Stimulated activated CD4-positive, alpha-beta T cell treated with anti-CD3 and anti-CD28 coated beads, Interleukin-15, amount 100 ng/mL, for 1 hour (primary cell): ENCODE measurements at places on chromosomes 5 and 9.

- no peak for DNase-seq
These were observed 65.2 kb downstream of the RAPGEF1 start for GRCh38 chr9:131674425-131675421.

DNA sequence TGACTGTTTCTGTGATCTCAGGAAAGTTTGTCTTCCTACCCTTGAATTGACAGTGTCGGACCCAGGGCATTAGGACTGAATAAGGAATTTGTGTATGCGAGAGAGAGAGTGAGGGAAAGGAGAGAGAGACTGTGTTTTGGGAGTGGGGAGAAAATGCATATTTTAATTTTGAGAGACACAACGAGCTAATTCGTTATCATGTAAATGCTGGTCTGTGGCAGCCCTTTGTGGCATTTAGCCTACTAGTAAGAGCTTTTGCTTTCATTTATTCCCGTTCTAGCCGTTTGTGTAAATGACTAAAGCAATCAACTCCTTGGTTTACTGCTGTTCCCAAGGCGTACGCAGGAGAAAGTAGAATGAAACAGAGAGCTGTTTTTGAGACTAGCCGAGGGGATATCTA is 79.8 kb upstream of the MAMDC2 start:
- no peak for DNase-seq

DNA sequence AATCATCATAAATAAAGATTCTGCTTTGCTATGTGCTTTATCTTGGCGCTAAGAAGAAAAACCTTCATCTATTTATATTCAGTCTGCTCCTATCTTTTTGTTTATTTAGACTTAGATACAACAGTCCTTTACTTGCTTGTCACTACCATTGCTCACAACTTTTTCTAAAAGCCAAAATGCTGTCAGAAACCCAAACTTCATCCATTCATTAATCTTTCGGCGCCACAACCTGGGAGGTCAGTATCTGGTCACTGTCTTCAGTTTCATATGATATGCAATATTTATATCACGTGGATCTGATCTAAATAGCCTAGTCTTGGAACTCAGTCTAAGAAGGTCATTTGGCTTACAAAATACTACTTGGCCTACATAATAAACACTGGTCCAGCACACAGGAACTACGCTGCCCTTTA is 159.3 kb upstream of the TARS1 start:
- DNase-seq, result no peak

- DNase-seq, result peak; percentile 34
These were observed at the start of gene GPR150 for GRCh38 chr5:95620030-95620869. Gene GPR150 (plus strand): TSS chr5:95620087. CDS start chr5:95620276, 189 bp downstream.

- no peak for DNase-seq
These were observed 41.8 kb downstream of the CSF2 start for GRCh38 chr5:132115375-132115774.

DNA sequence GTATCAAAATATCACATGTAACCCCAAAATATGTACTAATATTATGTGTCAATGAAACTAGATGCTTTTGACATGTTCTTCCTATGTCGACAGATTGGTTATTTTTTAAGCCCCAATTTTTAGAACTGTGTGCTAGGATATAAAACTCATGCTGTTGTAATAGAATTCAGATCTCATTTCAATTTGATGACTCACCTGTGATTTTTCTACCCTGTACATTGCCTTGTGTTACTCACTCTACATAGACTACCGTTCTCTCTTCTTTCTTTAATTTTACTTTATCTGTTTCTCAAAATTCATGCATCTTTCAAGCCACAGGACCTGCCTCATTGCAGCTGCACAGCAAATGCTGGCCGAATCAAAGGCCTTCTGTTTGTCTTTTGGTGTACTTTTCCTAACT is 284.5 kb downstream of the MAT2B start:
- DNase-seq, result no peak

GRCh38 chr5:132238901-132239500 is 11.3 kb upstream of the P4HA2 start:
- no peak for DNase-seq

DNA sequence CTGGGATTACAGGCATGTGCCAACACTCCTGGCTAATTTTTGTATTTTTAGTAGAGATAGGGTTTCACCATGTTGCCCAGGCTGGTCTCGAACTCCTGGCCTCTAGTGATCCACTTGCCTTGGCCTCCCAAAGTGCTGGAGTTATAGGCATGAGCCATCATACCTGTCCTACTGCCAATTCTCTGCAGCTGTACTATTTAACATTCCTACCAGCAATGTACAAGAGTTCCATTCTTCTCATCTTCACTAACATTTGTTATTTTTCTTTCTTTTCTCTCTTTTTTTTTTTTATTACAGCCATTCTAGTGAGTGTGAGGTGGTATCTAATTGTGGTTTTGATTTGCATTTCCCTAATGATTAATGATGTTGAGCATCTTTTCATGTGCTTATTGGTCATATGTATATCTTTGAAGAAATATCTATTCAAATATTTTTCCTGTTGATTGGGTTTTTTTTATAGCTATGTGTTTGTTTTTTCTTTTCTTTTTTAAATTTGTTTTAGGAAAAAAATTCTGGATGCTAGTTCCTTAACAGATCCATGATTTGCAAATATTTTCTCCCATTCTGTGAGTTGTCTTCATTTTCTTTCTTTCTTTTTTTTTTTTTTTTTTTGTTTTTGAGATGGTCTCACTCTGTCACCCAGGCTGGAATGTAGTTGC is 17.4 kb downstream of the ANKHD1 start:
- DNase-seq, result no peak

- no peak for DNase-seq
These were observed 189.3 kb upstream of the CTNND2 start for GRCh38 chr5:12093586-12093985.

DNA sequence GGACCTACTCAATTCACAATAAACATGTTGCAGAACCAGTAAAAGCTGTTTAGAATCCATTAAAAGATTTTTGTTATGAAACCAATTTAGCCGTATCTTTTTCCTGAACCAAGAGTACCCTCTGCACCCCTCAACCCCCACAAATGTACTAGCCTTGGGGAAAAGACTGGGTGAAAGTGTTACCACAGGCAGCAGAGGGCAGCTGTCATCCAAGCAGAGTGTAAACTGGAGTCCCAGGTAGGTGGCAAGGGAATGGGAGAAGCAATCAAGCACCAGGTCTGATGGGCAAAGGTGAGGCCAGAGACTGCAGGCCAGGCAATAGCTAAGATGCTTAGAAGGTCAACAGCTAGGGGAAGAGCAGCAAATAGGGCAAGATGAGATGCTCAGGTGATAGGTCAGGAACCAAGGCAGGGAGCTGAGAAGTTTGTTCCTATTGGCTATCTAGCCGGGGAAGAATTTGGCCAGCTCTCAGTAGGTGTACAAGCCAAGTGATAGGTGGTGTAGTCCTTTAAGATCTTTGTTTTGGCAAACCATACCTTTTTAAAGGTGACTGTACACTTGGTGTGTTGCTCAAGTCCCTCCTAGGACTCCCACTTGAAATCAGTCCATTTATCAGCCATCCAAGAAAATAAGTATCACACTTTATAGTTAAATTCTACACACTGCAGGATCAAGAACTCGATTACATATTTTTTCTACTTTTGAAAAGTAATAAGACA is 77.8 kb upstream of the CCDC112 start:
- DNase-seq, result no peak

- DNase-seq, result no peak
These were observed 227.3 kb upstream of the CDH18 start for GRCh38 chr5:20215257-20215656.

- DNase-seq, result no peak
These were observed 1.5 kb downstream of the SPAAR start for GRCh38 chr9:35910613-35911359.

- DNase-seq, result no peak
These were observed 55.0 kb downstream of the PAPPA start for GRCh38 chr9:116208417-116209232.

GRCh38 chr9:97847474-97848214 is 5.4 kb upstream of the FOXE1 start:
- no peak for DNase-seq

- DNase-seq, result no peak
These were observed 16.4 kb upstream of the GADD45G start for GRCh38 chr9:89588271-89588879.

DNA sequence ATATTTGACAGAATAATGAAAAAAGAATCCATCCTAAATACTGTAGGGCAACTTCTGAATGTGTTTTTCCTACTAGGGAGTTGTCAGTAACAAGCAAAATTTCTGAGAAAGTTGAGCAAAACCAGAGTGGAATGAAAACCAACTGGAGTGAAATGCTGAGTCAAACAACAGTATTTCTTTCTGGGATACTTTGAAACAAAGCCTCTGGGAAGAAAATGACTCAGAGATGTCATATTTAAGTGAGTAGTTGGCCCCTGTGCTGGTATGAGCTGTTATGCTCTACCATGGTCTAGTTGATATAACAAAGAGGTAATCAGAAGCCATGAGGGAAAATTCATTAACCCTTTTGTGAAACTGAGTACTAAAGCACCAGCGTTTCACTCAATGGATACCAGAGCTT is 372.1 kb upstream of the C9orf72 start:
- no peak for DNase-seq

DNA sequence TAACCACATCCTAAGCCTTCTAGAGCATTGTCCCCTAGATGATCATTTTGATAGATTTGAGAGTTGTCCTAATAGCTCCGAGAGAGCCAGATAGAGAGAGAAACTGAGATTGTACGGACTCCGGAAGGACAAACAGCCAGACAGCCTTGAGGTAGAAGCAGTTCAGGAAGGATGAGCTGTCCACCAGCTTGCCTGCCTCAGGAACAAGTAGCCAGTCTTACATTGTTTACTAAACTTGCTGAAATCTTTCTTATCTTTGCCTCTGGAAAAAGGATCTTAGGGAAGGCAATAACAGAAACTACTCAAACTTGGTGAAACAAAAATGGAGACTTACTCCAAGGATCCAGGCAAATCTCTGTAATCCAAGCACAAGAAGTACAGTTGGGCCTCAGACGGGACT is 39.0 kb upstream of the SAP30L start:
- no peak for DNase-seq

GRCh38 chr5:147822686-147823491 is 8.6 kb downstream of the SPINK1 start:
- DNase-seq, result no peak

GRCh38 chr5:134289509-134290113 is 63.7 kb upstream of the PPP2CA start:
- no peak for DNase-seq

- no peak for DNase-seq
These were observed 977.9 kb upstream of the NUDT12 start for GRCh38 chr5:104540448-104540847.

DNA sequence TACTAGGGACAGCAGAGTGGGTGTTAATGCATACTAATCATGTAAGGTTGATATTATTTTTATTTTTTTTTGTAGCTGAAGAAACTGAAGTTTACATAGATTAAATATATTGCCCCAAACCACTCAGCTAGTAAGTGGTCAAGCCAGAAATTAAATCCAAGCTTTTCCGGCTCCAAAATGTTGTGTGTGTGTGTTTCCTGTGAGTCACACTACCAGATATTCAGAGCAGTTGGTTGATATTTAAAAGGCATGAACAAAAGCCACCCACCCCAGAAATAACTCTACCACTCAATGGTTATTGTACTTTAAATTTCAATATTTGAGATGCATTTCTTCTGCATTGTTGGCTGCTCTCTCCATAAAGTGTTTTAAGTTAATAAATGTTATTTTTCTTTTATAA is 29.5 kb downstream of the KCNN2 start:
- no peak for DNase-seq

GRCh38 chr9:89442501-89442978 is 55.4 kb downstream of the SEMA4D start:
- DNase-seq, result no peak

GRCh38 chr9:136482046-136482792 is 621 bp downstream of the SEC16A start:
- DNase-seq, result no peak

DNA sequence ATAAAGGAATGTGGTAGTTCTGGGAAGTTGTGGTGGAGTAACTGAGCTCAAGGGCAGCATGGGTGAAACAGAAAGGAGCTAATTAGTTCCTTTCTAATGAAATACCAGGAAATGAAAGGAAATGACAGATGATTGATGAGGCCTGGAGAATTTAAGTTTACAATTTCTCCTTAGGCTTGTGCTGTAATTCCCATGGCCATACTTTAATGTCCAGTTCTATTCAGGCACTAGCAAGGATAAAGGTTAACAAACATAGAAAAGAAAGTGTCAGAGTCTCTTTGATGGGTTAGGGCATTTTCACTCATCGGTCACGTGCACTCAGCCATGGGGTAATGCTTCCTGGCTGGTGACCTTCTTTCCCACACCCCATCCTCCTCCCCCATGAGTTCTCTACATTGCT is 70.3 kb downstream of the CTSL start:
- no peak for DNase-seq

DNA sequence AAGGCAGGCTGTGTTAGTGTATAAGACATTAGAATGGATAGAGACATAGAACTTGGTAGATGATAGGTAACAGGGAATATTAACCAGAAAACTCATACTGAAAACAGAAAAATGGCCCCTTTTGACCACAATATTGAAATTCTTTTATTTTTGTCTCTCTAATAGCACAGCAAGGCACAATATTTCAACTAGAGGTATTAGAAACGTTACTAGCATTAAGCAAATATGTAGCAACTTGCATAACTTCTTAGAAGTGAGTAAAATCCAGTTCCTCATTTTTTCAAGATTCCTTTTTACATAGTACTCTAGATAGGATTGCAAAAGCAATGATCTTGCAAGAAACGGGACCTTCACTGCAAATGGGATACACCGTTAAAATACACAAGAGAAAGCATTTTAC is 102.7 kb upstream of the VCAN start:
- no peak for DNase-seq
